Hippocampal formation (tissue), 2 donors: ENCODE measurements at places on chromosomes 4 and X.

GRCh38 chrX:30895370-30895769 lies 6.3 kb upstream of the TAB3 start:
- DNase-seq, result no peak

GRCh38 chr4:73213916-73214653 lies 44.5 kb downstream of the ANKRD17 start:
- DNase-seq, result no peak

- no peak for DNase-seq
Measured at GRCh38 chrX:74923942-74924448, 1.3 kb downstream of the NEXMIF start.

DNA sequence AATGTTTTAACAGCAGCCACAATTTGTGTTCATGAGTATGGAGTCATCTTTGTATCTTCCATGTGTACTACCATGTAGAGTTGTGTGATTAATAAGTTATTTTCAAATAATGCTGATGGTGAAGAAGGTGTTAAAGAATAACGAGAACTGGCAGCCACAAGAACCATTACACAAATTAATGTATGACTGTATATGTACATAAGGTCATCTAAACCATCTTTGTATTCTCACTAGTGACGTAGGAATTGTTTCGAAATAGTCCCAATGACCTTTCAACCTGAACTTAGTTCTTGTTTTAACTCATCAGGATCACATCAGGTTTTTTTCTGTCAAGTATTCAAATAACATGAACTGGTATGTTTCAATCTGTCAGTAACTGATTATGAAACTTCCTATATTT lies 48.3 kb upstream of the NOCT start:
- no peak for DNase-seq

DNA sequence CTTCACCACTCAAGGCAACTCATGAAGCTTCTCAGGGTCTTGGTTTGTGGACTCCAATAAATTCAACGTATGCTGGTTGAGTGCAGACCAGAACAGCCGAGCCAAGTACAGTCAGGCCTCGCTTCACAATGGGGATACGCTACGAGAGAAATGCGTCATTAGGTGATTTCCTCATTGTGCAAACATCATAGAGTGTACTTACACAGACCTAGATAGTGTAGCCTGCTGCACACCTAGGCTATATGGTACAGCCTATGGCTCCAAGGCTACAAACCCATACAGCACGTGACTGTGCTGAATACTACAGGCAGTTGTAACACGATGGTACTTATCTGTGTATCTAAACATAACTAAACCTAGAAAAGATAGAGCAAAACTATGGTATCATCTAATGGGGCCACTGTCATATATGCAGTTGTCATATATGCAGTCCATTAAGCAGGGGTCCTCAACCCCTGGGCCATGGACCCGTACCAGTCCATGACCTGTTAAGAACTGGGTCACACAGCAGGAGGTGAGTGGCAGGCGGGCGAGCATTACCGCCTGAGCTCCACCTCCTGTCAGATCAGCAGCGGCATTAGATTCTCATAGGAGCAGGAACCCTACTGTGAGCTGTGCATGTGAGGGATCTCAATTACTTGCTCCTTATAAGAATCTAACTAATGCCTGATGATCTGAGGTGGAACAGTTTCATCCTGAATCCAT lies 31.5 kb downstream of the RTL5 start:
- no peak for DNase-seq

- no peak for DNase-seq
Measured at GRCh38 chr4:90122355-90122748, 4.8 kb upstream of the CCSER1 start.

GRCh38 chr4:36333303-36333877 lies 52.0 kb downstream of the DTHD1 start:
- DNase-seq, result no peak

DNA sequence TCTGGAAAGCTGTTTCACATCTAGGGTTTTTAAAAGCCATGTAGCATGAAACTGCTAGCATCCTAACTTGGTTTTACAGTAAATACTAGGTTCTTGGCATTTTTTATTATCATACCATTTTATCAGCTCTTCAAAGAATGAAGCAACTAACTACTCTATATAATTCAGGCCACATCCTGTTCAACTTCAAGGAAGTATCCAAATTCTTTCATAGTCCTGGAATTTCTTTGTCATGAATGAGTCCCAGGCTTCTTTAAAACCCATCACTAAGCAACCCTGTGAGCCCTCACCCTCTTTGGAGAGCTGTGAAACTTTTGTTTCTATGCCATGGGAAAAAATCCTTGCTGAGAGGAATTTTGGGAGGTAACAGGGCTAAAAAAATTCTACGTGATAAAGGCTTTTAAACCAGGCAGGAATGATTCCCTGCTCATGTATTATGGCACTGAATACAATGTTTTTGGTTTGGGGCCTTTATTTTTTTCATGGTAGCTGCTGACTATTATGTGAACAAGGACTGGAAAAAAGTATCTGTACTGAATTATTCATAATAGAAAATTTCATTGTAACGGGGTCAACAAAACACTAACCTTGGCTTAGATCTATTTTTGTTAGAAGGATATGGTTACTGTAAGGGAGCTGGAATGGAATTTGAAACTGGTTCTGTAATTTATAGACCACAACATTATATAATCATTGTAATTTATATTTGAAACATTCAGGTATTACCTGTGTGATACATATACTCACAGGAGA lies 164.9 kb downstream of the DCTD start:
- no peak for DNase-seq

DNA sequence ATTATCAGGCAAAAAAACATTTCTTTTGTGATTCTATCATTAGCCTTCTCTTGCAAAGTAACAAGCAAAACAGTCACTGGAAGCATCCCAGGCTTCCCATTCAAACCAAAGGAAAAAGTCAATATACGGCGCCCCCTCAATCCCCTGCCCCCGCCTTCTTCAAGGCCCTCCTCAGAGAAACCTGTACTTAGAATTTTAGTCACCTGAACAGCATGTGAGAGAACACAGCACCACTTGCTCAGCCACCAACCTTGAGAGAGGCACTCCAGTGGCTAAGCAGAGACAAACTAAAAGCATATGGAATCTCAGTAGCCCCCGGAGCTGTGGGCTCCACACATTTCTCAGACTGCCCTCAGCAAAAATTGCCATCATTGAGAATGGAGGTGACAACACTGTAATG lies 25.2 kb downstream of the LEF1 start:
- DNase-seq, result no peak

- DNase-seq, result no peak
Measured at GRCh38 chrX:95325185-95325584, 1359.5 kb upstream of the DIAPH2 start.

GRCh38 chr4:51999250-51999649 lies 20.9 kb downstream of the LRRC66 start:
- no peak for DNase-seq

- DNase-seq, result no peak
Measured at GRCh38 chr4:139854668-139855403, 189.2 kb downstream of the MGST2 start.

DNA sequence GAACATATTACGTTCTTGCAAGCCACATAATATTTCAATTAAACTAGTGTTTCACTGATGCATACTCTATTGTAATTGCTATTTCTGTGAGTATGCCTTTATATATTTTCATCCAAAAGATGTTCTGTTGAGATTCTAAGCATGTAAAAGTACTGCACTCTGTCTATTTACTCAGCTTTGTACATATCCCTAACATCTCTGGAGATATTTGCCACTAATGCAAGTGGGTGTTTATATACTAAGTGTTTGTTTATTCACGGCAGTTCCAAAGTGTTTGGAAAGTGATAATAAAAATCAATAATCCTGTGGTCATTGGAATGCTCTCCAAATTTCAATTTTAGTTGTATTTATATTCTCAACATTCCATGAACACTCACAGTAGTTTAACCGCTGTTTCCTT lies 1989.0 kb downstream of the C4orf33 start:
- no peak for DNase-seq

DNA sequence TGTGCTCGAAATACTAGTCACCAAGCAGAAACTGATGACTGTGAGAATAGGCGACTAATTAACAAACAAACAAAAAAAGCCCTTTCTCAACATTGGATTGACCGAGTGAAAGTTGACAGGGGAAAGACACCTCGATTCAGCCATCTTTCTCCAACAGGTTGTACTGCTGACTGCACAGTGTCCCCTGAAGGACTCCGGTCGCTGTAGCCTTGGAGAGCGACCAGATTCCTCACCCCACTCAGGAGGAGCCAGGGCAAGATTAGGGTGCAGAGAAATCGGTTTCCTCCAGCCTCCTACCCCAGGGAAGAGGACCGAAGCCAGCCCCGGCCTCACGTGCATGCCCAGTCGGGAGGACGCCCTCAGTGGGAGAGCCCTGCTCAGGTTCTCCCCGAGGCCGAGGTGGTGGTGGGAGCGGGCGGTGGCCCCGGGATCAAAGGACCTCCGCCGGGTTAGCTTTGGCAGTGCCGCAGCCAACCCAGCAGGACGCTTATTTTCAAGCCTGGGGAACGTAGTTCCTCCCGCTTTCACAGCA lies 1.1 kb upstream of the RAP1GDS1 start:
- peak; percentile 68 for DNase-seq

DNA sequence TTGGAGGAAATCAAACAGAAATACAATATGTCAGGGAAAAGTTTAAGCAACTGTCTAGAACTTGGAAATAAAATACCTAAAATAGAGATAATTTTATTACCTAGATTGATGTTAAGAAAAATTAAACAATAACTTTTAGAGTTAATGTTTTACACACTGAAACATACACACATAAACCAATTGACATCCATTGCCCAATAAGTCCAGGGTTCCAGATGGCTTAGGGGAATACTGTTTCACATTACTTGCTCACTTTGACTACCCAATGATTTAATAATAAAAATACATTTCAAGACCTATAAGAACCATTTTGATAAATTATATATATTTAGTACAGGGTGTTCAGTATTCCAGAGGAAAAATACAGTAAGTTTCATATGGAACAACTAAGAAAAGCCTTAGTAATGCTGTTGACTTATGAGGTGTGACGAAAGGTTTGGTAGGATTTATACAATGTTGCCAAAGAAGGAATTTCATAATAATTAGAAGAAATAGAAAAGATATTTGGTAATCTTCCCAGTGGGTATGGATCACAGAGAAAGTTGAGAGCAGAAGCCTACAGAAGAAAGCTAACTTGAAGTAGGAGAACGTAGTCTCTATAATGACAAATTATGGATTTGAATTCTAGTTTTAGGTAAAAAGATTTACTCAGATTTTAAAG lies 23.0 kb upstream of the UGT2B4 start:
- no peak for DNase-seq

GRCh38 chrX:29136904-29137303 lies 549.7 kb downstream of the IL1RAPL1 start:
- no peak for DNase-seq

DNA sequence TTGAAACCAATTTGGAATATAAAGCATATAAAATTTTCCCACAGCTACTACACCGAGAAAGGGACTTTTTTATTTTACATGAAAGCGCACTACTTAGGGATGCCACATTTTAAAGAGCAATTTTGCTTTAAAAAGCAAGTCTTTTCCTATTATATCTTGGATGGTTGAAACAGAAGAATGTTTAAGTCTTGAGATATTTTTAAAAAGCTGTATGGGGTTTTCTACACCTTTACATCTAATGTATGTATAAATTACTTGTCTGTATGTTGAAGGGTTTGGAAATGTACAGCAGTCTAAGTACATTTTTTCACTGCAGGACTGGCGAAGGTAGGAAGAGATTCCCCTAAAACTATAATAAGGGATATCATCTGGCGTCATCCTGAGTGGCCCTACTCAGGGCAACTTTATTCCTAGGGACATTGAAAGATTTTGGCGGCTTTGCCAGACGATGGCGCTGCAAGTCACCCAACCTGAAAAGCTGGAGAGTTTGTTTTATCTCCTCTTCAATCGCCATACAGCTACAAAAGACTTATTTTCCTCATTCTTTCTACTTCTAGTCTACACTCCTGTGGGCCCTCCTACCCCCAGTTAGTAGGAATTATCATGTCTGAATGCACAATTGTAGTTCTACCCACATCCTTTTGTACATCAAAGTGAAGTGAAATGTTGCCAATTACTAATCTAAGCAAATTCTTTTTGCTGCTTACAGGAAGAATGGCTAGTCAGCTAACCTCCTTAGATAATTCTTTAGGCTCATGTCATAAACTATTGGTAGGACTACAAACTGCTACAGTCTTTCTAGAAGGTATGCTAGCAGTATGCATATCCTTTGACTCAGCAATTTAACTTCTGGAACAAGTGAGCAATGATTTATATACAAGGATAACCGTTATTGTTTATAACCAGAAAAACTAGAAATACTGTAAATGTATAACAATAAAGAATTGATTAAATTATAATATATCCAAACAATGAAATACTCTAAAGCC lies 782 bp upstream of the NEK1 start:
- peak; percentile 95 for DNase-seq

DNA sequence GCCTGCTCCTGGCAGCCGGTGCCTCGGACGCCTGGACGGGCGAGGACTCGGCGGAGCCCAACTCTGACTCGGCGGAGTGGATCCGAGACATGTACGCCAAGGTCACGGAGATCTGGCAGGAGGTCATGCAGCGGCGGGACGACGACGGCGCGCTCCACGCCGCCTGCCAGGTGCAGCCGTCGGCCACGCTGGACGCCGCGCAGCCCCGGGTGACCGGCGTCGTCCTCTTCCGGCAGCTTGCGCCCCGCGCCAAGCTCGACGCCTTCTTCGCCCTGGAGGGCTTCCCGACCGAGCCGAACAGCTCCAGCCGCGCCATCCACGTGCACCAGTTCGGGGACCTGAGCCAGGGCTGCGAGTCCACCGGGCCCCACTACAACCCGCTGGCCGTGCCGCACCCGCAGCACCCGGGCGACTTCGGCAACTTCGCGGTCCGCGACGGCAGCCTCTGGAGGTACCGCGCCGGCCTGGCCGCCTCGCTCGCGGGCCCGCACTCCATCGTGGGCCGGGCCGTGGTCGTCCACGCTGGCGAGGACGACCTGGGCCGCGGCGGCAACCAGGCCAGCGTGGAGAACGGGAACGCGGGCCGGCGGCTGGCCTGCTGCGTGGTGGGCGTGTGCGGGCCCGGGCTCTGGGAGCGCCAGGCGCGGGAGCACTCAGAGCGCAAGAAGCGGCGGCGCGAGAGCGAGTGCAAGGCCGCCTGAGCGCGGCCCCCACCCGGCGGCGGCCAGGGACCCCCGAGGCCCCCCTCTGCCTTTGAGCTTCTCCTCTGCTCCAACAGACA lies 4.4 kb downstream of the SOD3 start:
- no peak for DNase-seq

- no peak for DNase-seq
Measured at GRCh38 chr4:77454858-77455257, 150.8 kb upstream of the CXCL13 start.

GRCh38 chrX:3545901-3546300 lies 167.5 kb downstream of the PRKX start:
- DNase-seq, result no peak

DNA sequence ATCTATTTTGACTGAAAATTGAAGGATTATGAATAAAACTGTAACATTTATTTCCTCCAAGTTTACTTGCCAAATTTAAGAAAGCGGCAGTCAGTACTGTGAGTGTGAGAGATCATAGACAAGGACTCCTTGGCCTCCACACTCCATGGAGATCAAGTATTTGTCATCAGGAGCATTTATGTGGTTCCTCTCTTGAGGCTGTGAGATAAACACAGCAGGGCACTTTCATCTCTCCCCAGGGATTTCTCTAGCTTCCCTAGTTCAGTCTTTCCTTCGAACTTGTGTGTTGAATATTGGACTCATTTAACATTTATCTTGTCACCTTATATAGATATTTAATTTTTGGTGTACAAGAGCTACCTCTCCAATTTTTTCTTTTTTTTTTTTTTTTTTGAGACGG lies 40.8 kb downstream of the PDE5A start:
- DNase-seq, result no peak

GRCh38 chr4:161604516-161605300 lies 559.1 kb downstream of the FSTL5 start:
- no peak for DNase-seq
